Activated CD8-positive, alpha-beta memory T cell treated with anti-CD3 and anti-CD28 coated beads for 48 hours (primary cell): ENCODE measurements at places on chromosomes 1 and 21.

- DNase-seq: no peak
These were observed 57.9 kb downstream of the EPRS1 start for GRCh38 chr1:219988387-219988786.

DNA sequence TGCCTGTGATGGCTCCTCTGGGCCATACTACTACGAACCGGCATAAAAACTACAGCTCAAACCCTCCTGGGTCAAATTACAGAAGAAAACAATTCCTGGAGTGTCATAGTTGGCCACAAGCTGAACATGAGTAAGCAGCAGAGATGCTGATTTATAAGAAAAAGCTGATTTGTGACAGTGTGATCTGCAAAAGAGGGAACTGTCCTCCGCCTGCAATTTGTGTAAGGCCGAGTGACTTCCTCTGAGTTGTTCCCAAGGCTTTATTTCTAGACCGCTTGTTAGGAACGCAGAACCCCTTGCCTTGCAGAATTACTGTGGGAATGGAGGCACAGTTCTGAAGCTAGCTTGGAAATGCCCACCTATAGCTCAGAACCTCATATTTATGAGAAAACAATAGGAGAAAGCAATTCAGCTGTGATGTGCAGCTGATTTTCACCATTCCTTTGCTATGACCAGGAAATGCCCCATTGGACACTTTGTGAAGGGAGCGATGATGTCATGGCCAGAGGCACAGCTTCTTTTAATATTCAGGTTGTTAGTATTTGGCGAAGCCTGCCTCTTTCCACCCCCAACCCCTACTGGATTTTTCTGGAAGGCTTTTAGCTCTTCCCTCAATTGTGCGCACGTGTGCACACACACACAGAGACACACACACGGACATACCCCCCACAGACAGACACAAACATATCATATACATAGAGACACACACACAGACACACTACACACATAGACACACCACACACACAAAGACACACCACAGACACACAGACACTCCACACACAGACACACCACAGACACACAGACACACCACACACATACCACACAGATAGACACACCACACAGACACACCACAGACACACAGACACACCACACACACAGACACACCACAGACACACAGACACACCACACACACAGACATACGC is 47.6 kb downstream of the IER5 start:
- DNase-seq: no peak

GRCh38 chr1:170067253-170067819 is 7.2 kb downstream of the KIFAP3 start:
- DNase-seq: no peak

GRCh38 chr1:66273656-66274055 is 260.3 kb upstream of the SGIP1 start:
- DNase-seq: no peak

GRCh38 chr1:170145770-170146676 is at the start of gene NTMT2:
TSS of gene NTMT2 (plus strand) at chr1:170145959. CDS start at chr1:170146108, 149 bp downstream.
- no peak for DNase-seq
